ENCODE measurements at places on chromosomes 1 and 21.
A peak's percentile ranks its signal among the peaks of the same experiment; 100 is the strongest.

DNA sequence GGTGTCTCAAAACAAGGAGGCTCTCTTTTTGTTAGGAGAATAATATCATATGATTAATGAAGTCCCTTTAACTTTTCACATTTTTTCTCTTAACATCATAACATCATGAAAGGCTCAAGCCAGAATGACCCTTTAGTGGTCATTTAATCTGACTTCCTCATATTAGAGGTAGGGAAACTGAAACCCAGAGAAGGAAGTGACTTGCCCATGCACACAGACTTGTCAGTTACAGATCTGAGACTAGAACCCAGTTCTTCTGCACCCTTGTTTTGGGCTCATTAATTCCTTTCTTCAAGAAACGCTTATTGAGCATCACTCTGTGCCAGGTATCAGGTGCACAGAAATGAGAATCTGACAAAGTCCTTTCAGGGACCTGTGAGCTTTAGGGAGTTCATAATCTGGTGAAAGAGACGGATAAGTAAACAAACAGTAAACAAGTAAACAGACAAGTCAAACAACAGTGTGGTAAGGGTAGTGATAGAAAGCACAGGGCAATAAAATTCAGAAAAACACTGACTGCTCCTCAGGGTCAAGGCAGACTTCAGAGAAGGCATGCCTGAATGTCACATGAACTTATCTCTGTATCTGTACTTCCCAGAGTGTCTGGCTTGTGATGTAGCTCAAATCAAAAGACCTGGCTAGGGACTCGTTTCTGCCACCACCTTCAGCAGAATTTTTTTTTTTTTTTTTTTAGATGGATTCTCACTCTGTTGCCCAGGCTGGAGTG, 38.3 kb upstream of the OSBPL9 start:
- DNase-seq = no peak

GRCh38 chr1:56911098-56911938, 54.5 kb downstream of the C8B start:
- DNase-seq = peak; percentile 59

GRCh38 chr1:145918992-145919939, 749 bp upstream of the PEX11B start:
- DNase-seq = no peak

DNA sequence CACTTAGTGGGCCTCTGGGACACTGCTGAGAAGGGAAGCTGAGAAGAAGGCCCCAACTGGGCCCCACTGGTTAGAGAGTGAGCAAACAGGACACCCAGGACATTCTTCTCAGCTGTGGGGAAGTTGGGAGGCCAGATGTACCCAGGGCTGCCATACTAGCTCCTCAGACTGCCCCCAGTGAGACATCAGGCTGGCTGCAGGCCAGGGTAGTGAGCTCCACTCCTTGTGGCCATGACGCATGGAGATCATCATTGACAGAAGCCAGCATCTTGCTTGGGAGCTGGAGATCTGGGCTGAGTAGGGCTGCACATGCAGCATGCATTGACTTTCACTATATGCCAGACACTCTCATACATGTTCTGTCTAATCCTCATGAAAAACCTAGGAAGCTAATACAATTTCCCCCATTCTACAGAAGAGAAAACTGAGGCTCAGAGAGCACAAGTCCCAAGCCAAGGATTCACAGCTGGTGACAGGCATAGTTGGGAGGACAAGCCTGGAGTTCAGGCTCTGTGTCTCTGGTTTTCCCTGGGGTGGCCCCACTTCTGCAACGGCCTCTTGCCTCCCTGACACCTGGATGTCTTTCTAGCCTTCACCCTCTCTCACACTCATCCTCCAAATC, 24.1 kb upstream of the MYCL start:
- no peak for DNase-seq

DNA sequence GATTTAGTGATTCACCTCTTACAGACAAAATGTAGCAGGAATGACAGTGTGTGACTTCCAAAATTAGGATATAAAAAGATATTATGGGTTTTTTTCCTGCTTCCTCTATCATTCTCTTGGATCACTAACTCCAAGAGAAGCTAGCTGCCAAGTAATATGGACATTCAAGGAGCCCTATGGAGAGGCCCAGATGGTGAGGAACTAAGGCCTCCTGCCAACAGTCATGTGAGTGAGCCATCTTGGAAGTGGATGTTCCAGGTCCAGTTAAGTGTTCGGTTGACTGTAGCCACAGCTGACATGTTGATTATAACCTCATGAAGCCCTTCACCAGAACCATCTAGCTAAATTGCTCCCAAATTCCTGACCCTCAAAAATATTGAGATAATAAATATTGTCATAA, 38.8 kb downstream of the CD160 start:
- no peak for DNase-seq

GRCh38 chr1:174322202-174322862, 125.4 kb upstream of the GPR52 start:
- DNase-seq = no peak

DNA sequence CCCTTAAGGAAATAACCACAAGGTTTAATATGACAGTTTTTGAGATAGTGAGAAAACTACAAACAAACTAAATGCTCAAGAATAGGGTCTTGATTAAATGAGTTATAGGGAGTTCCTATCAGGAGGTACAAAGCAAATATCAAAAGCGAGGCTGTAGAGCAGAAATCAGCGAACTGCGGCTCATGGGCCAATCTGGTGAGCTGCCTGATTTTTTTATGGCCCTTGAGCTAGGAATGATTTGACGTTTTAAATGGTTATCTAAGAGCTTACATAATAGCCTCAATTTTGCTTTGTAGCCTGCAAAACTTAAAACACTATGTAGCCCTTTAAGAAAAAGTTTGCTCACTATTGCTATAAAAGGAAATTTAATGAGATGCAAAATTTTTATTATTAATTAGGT, 62.2 kb downstream of the XCL2 start:
- no peak for DNase-seq

- no peak for DNase-seq
Measured at GRCh38 chr1:65167586-65168242, 19.7 kb downstream of the AK4 start.

DNA sequence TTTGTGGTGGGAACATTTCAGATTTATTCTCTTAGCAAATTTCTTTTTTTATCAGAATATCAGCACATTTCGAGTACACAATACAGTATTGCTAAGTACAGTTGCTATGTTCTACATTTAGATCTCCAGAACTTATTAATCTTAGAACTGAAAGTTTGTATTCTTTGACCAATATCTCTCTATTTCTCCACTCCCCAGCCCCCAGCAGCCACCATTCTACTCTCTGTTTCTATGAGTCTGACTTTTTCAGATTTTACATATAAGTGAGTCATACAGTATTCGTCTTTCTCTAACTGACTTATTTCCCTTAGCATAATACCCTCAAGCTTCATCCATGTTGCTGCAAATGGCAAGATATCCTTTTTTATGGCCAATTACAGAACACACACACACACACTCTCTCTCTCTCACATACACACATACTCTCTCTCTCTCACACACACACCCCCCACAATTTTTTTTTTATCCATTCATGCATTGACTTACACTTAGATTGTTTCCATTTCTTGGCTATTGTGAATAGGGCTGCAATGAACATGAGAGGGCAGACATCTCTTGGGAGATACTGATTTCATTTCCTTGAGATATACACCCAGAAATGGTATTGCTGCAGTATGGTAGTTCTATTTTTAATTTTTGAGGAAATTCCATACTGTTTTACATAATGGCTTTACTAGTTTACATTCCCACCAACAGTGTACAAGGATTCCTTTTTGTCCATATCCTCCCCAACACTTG, 15.7 kb downstream of the RPTN start:
- no peak for DNase-seq

DNA sequence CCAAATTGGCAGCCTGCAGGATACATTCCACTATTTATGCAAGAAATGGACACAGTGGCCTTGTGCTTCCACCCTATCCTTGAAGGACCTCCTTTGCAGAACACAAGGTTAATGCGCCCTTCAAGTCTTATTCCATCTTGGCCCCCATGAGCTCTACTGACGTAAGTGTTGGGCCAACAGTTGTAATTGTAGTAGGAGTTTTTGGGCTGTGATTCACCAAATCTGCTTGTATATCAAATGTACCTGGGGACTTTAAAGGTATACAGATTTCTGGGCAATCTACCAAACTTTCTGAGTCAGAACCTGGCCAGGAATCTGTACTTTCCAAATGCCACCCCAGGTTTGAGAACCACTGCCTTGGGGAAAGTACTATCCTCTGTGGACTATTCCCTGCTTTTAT, 100.9 kb upstream of the MARK1 start:
- no peak for DNase-seq

DNA sequence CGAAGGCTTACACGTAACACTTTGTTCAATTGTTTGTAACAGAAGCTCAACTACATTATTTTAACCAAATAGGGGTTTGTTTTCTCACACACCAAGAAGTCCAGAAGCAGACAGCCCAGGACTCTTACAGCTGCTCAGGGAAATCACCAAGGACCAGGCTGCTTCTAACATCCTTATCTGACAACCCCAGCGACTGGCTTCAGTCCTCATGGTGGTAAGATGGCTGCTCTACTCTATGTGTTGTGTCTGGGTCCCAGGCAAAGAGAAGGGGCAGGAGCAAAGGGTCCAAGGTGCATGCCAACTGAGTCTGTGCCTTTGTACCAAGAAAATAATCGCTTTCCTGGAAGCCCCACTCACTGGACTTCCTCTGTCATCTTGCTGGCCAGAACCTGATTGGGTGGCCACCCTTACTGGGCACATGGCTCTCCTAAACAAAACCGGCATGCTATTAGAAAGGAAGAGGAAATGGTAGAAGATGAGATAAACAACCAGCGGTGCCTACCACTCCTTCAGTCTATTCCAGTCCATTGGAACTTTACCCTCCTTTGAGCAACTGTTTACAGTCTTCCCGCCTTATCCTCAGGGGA, 34.1 kb upstream of the LRRC8D start:
- no peak for DNase-seq

DNA sequence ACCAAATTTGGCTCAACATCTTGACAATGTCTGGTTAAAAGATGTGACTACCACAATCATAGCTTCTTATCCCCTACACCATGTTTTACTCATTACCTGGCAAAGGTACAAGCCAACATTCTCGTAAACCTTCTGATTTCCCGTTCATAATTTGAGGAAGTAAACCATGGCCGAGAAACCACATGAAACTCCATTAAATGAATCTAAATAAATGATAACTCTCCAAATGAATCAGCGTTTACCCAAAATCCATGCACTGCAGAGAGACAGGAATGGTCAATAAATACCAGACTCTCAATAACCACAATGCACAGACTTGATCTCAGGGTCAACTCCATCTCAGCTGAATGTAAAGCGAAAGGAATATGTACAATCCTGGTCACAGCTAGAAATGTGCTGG, 125.2 kb downstream of the TYW3 start:
- peak; percentile 66 for DNase-seq

- DNase-seq = no peak
Measured at GRCh38 chr1:205879974-205880373, 30.0 kb upstream of the PM20D1 start.

- peak; percentile 87 for DNase-seq
Measured at GRCh38 chr1:6098303-6099215, 52.9 kb downstream of the KCNAB2 start.

DNA sequence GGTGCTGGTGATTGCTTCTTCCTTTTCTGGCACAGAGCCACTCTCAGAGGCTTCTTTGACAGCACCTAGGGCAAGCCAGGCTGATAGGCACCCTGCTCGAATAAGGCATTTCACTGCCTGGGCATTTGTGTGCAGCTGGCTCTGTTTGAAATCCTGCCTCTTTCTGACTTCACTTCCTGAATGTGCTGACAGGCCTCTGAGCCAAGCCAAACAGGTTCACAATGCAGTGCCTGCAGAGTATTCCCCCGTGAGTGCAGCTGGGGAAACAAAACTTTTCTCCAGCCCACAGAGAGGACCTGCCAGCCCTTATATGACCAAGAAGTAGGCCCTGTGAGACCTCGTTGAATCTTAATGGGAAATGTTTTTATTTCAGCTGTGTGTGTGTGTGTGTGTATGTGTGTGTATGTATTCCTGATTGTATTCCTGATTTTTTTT, 10.4 kb downstream of the JUN start:
- DNase-seq = no peak

DNA sequence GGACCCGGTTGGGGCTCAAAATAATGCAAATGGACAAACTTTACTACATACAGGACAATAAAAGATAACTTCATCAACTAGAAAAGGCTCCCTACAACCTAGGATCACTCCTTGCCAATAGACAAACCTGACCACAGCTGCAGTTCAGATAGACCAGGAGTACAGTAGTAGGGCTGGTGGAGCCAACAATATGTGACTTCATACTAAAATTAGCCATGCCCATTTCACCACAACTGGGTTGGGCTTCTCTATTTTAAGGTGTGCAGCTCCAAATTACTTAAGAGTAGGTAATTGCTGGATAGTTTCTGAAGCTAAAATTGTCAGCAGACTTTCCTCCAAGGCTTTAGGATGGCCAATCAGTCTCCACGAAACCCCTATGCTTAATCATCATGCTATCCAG, 3.9 kb downstream of the DENND1B start:
- DNase-seq = no peak

GRCh38 chr1:42141978-42142377, 11.2 kb upstream of the GUCA2B start:
- DNase-seq = no peak

GRCh38 chr1:7207875-7208646, 422.8 kb downstream of the CAMTA1 start:
- DNase-seq = peak; percentile 41

DNA sequence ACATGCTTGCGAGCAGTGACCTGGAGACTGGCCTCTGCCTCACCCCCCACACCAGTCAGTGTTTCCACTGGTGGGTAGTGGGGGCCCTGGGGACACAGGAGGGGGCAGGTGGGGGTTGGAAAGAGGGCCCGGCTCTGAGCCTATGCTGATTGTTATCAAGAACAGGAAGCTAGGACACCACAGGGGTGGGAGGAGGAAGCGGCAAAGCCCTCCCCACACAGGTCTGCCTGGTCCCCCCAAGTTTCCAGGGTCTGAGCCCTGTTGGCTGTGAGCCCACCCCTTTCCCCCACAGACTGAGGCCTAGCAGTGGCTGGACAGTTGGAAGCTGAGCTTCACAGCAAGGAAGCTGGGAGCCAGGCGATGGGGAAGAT, 1.6 kb upstream of the PTPN7 start:
- DNase-seq = no peak

- DNase-seq = no peak
Measured at GRCh38 chr1:53186533-53186932, 10.1 kb upstream of the CPT2 start.

DNA sequence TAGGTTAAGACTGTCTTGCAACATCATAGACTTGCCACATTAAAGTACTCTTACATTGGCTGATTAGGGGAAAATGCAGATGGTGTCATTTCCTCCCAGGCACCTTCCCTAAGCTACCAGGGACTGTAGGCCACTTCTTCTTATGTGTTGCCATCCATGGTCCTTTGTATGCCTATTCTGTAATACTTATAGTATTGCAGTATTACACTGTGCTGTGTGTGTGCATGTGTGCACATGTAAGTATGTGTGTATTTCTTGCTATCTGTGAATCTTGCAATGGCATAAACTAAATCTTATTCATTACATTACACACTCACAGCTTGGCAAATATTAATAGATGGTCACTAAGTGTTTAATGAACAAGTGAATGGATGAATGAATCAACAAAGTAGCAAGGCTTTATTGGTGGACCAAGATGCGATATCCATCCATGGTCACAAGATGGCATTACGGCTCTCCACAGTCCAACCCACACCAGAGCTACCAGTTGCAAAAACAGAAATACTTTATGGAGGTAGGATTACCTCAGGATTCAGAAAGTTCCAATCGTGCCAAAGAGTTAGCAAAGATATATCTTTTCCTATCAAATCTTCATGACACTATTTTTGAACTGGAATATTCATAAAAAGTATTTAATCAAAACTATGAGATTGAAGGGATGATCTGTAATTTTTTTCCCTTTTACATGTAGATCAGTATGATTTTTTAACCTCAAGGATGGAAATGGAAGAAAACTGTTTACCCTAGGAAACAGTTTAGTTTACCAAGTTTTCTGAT, 160.2 kb downstream of the DENND1B start:
- peak; percentile 27 for DNase-seq
